ENCODE measurements at places on chromosomes 12 and 14.

- no peak for DNase-seq
Observed at GRCh38 chr12:9784816-9785215, 24.1 kb upstream of the CD69 start.

DNA sequence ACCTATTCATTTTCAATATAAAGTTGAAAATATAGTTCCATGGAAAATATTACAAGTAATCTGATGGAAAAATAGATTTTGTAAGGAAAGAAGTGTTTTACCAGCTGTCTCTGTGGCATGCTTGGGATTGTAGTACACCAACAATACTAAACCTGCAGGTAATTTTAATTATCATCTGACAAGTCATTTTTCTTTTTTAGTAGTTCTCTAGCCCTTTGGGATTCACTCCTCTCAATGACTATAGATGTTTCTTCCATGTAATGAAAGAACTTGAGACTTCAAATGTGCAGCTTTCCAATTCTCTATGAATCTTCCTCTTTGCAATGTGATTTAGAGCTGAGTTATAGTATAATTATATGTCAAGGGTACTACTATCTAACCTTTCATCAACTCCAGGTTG, 14.7 kb upstream of the LIN7A start:
- no peak for DNase-seq

GRCh38 chr12:105960319-105961083, 178.3 kb downstream of the NUAK1 start:
- DNase-seq, result no peak

DNA sequence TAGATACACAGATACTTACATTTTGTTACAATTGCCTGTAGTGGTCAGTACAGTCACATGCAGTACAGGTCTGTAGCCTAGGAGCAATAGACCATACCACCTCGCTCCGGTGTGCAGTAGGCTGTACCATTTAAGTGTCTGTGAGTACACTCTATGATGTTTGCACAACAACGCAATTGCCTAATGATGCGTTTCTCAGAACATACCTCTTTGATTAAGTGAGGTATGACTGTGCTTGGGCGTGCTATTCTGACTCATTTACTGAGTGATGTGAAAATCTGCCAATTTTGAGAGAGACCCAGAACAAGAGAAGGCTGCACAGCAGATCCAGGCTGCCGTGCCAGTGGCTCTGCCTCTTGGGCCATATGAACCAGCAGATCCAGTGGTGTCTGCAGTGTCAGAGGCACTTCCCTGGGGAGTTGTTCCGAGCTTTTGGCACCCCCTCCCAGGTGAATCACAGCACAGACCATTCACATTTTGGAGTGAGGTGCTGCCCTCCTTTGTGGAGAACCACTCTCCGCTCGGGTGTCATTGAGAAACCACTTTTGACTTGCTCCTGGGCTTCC, 20.4 kb downstream of the DLK1 start:
- DNase-seq, result peak; percentile 53

- no peak for DNase-seq
Observed at GRCh38 chr12:11568762-11569478, 80.6 kb upstream of the ETV6 start.

GRCh38 chr12:60398547-60398946, 802.7 kb downstream of the SLC16A7 start:
- DNase-seq, result no peak

- DNase-seq, result no peak
Observed at GRCh38 chr14:25056688-25057078, 6.7 kb upstream of the STXBP6 start.

DNA sequence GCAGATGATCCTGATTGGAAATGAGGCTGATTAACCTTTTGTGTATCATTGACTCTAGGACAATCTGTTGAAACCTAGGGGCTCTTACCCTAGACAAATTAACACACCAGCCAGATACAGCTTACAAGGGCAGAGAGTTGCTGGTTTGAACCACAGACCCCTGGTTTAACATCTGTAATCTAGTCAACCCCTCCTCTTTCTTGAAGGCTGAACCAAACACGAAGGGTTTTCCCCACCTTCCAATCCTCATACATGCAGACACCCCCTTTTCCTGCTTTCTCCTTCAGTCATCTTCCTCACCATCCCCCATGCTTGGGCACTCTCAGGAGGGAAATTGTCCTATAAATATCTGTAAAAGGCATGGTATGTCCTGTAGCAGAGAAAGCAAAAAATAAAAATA, 126.0 kb upstream of the HIF1A start:
- no peak for DNase-seq

GRCh38 chr14:99718031-99718810, 34.1 kb downstream of the CYP46A1 start:
- DNase-seq, result no peak

Measured in NCI-H187 treated with DMSO at 0.1 percent for 48 hours (cell line).